ENCODE measurements at places on chromosomes 12 and 14.

GRCh38 chr14:20662968-20663732 lies 21.2 kb upstream of the RNASE4 start:
- DNase-seq: peak; percentile 78

DNA sequence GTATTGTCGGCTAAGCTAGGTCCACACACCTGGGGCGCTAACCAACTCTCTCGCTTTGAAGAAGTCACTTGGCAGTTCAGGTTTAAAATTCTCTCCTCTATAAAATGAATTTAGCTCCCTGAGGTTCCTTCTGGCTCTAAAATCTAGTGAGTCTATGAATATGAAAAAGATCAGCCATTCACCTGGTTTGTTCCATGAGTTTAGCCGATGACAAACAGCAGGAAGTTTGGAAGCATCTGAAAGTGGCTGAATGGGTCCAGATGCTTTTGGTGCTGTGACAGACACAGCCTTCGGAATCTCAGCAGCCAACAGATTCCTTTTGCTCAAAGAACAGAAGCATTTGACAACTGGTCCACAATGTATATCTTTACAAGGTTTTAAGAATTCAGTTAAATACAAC lies 73.4 kb upstream of the FOXN3 start:
- no peak for DNase-seq

GRCh38 chr12:96419576-96420276 lies 19.5 kb upstream of the CDK17 start:
- DNase-seq: no peak

- DNase-seq: no peak
Observed at GRCh38 chr12:52390739-52391617, 5.5 kb upstream of the KRT84 start.

- DNase-seq: no peak
Observed at GRCh38 chr12:99200711-99201384, 446.7 kb upstream of the GARIN6 start.

DNA sequence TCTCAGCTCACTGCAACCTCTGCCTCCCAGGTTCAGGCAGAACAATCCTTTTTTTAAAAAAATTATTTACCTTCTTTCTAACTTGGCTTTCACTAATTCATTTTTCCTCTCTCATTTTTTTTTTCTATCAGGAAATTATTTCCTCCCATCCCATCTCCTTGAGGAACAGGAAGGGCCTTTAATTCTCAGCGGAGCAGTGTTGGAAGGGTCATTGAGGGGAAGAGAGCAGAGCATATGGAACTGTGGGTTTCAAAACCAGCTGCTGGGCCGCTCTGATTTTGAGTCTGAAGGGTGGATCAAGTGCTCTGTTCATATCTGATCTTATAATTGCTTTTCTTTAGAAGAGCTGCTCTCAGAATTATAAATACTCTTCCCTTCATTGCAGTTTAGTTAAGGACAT lies 29.0 kb downstream of the NUBPL start:
- DNase-seq: no peak

- no peak for DNase-seq
Observed at GRCh38 chr12:72281126-72281525, 9.0 kb downstream of the TRHDE start.

DNA sequence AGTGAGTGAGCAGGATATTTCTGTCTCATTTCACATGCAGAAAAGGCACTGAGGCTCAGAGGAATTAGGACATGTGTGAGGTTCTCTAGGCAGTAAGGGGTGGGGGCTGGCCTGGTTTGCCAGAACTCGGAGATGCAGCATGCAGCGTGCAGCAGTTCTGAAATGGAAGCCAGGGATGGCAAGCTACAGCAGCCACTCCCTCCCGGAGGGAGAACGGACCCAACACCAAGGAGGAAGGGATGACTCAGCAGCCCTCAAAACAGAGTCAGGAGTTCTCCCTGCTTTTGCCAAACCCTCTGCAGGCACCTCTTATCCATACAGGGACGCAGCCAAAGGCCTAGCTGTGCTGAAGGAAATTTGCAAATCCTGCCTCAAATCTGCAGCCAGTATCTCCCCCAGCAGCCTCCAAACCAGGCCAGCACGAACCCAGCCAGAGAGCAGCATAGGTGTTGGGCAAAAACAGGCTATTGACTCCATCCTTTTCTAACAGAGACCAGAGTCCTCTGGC lies 10.3 kb upstream of the SERPINA3 start:
- no peak for DNase-seq

DNA sequence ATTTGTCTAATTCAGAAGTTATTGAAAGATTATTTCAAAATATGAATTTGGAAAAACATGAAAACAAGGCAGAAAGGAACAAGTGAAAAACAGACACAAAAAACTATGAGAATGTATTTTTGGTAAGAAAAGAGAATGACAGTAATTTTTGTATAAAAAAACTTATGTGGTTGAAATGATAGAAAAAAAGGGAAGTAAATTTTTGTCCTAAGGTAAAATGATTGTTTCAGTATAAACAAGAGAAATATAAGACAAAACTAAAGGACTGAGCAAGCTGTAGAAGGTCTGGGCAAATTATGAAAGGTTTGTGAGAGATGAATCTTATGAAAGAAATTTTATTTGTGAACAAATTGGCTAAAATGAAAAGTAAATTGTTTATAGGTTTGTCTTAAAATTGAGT lies 44.6 kb downstream of the CEP83 start:
- DNase-seq: no peak

DNA sequence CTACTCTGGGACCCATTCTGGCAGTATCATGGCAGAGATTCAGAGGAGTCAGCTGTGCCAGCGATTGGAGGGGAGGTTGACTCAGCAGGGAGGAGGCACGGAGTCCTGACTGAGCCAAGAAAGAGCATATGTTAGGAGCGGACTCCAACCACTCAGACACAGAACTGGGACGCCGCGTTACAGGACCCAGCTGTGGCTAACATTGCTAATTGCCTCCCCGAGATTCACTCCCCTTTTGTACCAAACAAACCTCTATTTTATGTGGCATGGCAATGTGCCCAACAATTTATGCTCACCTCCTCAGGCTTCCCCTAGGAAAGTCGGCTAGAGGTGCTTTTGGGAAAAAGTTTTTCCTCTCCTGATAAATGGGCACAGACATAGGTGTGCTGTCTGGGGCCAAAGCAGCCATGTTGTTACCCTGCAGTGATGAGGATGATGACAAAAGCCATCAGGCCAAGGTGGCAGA lies 15.2 kb upstream of the CLIP1 start:
- no peak for DNase-seq

GRCh38 chr12:89157413-89157812 lies 194.9 kb downstream of the DUSP6 start:
- DNase-seq: no peak

GRCh38 chr14:74652541-74652940 lies 40.5 kb upstream of the LTBP2 start:
- DNase-seq: no peak

- no peak for DNase-seq
Observed at GRCh38 chr14:22837114-22837749, 847 bp downstream of the MMP14 start.

DNA sequence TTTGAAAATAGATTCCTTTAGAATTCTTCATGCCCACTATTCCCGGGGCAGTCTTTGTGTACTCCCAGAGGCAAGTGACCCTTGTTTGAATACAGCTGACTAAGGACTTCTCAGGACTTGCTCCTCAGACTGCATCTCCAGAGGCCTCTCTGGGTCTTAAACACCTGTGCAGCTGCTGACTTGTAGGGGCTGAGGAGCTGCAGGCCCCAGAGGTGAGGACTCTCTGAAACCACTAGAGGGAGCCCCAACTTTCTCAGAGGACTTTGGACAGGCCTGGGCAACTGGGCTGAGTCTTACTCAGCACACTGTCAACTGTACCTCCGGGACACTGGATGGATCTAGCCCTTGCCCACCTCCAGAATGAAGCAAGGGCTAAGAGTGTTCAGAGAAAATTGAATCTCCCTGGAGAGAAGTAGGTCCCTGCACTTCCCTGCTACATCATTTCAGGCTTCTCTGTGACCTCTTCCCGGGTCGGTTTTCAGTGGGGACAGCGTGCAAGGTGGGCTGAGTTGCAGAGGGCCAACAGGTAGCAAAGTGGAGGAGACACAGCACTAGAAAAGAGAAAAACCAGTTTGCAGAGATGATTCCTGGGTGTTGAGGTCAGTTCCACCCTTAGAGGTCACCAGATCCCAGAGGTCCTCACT lies 164.6 kb downstream of the TMEM117 start:
- no peak for DNase-seq

GRCh38 chr14:72243309-72244293 lies 311.4 kb downstream of the RGS6 start:
- no peak for DNase-seq

GRCh38 chr14:73714656-73715081 lies 485 bp upstream of the PNMA1 start:
- DNase-seq: no peak

DNA sequence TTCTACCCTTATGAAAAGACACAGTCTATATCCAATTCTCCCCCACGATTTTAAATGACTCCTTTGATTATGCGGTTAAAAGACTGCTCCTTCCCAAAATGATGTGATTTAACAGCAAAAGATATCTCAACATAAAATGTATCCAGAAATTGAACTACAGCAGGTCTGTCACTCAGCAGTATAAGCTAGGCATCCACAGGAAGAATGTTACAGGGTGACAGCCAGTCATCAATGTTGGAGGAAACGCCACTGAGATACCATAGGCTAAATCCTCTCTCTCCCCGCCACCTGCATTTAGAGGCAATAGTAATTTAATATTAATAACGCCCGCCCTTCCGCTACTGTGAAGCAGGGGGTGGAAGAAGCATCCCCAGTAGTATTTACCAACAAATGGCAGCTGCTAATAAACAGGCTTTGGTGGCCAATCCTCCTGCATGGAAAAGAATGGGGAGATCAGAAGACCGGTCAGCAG lies 613 bp downstream of the RECQL start:
- DNase-seq: peak; percentile 6

- DNase-seq: no peak
Observed at GRCh38 chr14:102225386-102225785, 79.6 kb downstream of the MOK start.

DNA sequence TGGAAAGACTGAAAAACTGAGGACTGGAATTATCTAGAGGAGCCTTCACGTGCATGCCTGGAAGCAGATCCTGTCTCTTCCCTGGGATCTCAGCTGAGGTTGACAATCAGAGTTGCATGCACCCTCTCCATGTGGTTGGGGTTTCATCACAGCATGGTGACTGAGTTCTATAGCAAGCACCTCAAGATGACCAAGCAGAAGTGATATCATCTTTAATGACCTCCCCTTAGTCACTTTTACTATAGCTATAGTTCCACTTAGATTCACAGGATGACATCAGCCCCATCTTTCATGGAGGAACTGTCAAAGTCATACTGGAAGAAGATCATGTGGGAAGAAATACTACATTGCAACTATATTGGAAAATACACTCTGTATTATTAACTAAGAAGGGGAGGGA lies 105.8 kb upstream of the ATXN7L3B start:
- no peak for DNase-seq

DNA sequence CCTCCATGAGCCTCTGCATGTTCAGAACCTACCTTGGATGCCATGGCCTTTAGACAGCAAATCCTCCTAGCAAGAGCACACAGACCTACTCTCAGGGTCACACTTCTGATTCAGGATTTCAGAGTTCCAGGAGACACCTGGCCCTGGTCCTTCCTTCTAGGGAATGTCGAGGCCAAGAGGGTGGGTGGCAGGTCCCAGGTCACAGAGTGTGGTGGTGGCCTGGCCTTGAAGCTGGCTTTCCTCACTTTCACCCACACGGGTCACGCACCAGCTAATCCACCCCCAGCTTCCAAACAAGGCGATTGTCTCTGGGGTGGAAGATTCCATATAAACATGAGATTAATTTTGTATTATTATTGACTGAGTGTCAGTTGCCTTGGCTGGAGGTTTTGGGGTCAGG lies 328.3 kb upstream of the RTL1 start:
- no peak for DNase-seq

DNA sequence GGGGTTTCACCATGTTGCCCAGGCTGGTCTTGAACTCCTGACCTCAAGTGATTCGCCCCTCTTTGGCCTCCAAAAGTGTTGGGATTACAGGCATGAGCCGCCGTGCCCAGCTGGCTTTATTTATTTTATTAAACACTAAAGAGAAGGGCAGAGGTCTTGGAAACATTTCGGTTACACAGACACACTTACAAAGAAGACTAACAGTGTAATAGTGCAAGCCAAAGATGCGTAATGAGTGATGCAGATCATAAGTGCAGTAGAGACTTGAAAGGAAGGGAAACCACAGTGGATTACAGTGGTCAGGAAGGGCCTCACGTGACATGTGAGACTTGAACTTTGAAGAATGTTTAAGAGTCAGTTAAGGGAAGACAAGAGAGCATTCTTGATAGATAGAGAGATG lies 33.9 kb upstream of the CDK17 start:
- DNase-seq: peak; percentile 85

- DNase-seq: no peak
Observed at GRCh38 chr12:78239544-78239943, 408.9 kb downstream of the NAV3 start.

- DNase-seq: no peak
Observed at GRCh38 chr12:89845767-89846166, 137.1 kb upstream of the ATP2B1 start.

DNA sequence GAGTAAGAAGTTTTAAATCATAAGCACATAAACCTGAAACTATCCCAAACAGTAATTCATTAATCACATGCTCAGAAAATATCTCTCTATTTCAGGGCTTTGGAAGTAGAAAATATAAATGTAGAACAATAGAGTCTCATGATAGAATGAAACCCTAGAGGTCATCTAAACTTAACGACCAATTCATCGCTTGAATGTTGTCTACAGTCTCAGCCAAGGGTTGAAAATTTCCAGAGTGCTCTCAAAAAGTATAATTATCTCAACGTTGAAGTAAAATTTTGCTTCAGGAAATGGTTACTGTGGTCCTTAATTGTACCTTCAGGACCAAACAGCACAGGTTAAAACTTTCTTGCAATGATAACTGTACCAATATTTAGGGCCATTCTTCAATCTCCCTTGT lies 1053.6 kb upstream of the SEL1L start:
- no peak for DNase-seq

GRCh38 chr14:104882325-104882973 lies 17.4 kb downstream of the CEP170B start:
- DNase-seq: no peak

GRCh38 chr12:45779936-45780335 lies 50.4 kb downstream of the ARID2 start:
- no peak for DNase-seq

DNA sequence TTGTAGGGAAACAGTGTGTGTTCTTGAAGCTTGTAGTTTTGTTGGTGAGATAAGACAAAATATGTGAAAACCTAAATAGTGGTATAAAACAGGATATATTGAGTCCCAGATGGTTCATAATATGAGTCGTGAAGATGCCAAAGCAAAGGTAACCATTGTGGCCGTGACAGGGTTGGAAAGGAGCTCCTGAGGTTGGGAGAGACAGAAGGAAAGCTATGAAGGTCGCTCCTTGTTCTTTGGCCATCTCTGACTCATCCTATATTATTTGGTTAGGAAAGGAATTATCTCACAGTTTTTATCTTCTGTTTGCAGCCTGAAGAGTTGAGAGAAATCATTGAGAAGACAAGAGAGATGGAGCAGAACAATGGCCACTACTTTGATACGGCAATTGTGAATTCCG lies 27.1 kb downstream of the ATP6V1D start:
- DNase-seq: no peak

- DNase-seq: no peak
Observed at GRCh38 chr12:83318386-83319098, 631.8 kb downstream of the TMTC2 start.

Data from CD4-positive, alpha-beta T cell treated with Interleukin-6 at 100 ng/mL for 8 hours (primary cell).